A549 treated with AZD2906 at 1 μM for 4 hours (cell line): ENCODE measurements at places on chromosomes 11 and 22. TPM values are rescaled to one million over a fixed set of nuclear protein-coding genes. Genes with fewer than 3 reads are reported as not detected.

The OR5B21 gene
- total RNA-seq = not detected in 5 replicates

The LGR4 gene
- total RNA-seq = 31.7 to 40.0 TPM (median 37.5 TPM) in 5 replicates

The MDK gene
- total RNA-seq = 14.7 to 20.7 TPM (median 20.5 TPM) in 5 replicates

The GNAZ gene
- total RNA-seq = 2.3 to 3.1 TPM (median 2.6 TPM) in 5 replicates

The MEI1 gene
- total RNA-seq = not detected in 5 replicates

The GRIA4 gene
- not detected in 5 replicates for total RNA-seq

The KLHL35 gene
- total RNA-seq = 0.75 to 1.4 TPM (median 1.3 TPM) in 5 replicates

The MAML2 gene
- 2.9 to 4.6 TPM (median 3.4 TPM) in 5 replicates for total RNA-seq

The FOLR2 gene
- total RNA-seq = not detected in 5 replicates

The TMEM191B gene
- total RNA-seq = 0.65 to 1.2 TPM (median 1.0 TPM) in 5 replicates

The CARNS1 gene
- total RNA-seq = 0.12 to 0.21 TPM (median 0.13 TPM) in 5 replicates

The MPPED1 gene
- total RNA-seq = not detected in 5 replicates
